ENCODE measurements at places on chromosomes 3 and 15.

DNA sequence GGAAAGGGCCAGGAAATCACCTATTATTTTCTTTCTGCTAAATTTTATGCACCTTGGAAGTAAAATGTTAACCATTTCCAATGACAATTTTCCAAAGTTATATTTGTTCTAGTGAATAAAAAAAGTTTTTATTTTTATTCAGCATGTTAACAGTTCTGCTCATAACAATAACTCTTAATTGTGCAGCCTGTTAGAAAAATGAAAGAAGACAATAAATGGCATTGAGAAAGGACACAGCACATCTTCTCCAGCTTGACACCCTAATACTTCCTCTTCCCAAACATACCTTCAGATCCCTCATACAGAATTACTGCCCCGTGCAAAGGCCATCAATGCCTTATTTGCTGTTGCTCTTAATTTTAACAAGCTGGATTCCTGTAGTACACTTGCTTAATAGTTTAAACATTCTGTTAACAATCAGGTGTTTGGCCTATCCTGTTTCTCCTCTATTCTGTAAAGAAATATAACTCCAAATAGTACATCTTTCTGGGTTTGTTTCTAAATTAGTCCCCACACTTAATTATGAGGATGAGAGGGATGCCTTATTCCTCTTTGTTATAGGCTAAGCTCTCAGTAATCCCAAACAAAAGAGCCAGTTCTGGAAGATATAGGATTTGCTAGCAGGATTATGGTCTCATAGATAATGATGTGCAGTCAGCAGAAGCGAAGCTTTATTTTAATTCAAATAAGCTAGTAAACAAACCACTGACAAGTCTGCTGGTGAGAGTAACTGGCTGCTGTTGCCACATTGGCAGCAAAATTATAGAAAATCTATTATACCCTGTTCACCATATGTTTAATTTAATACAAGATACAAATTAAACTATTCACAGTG, 19.2 kb upstream of the SOX2 start:
- DNase-seq, result no peak

- DNase-seq, result no peak
Measured at GRCh38 chr15:31101262-31102038, at the start of gene TRPM1. TSS of gene TRPM1 (minus strand) at chr15:31101725. CDS start at chr15:31081355, 20,370 bp downstream.

DNA sequence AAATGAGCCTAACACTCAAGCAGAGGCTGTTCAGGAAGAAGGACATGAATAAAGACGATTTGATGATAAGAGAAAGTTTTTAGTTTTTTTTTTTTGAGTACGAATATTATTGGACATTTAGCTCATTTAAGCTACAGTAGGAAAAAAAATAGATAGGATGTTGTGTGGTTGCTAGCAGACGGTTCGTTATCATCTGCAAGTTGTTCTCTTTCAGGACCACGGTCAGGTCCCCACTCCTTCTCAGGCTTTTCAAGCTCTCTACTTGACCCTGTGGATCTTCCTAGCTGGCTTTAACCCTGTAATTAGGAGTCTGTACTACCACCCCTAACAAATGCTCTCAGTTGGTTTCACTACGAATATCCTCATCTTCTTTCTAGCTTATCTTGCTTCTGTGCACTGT, 1.1 kb downstream of the KCNH8 start:
- peak; percentile 18 for DNase-seq

GRCh38 chr3:40020689-40021088, 211.3 kb downstream of the MYRIP start:
- no peak for DNase-seq

- DNase-seq, result no peak
Measured at GRCh38 chr15:85890620-85890980, 95.9 kb upstream of the KLHL25 start.

- no peak for DNase-seq
Measured at GRCh38 chr3:153244961-153245360, 82.9 kb downstream of the RAP2B start.

DNA sequence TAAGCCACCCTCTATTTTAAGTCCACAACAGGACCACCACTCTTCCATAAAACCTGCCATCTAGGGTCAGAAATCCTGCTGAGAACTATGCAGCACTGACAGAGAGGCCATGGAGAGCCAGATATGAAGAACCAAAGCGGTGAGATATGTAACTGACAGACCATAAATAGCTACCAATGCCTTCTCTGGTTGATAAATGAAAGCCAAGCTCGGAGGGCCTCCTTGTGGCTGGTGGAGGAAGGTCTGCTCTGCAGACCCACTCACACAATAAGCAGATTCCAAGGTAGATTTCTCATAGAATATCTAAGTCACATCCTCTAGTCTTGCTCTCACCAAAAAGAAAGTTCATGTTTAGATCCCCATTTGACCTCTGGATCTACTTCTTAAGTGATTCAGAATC, 38.9 kb downstream of the RYK start:
- peak; percentile 15 for DNase-seq

DNA sequence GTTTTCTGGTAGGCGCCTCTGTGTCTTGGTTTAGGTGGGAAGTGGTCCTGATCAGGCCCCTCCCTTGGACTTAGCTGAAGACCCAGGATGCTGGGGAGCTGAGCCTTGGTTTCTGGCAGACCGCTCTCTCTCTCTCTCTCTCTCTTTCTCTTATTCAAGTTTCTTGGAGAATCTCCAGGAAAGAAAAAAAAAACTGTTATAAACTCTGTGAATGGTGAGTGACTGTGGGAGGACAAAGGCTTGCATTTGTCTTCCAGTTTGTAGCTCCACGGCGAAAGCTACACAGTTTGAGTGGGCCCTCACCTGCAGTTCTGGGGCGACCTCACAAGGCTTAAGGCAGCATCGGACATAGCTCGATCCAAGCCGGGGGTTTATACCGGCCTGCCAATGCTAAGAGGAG, 7.5 kb downstream of the DET1 start:
- DNase-seq, result no peak

GRCh38 chr3:156586905-156587759, 32.2 kb upstream of the SSR3 start:
- DNase-seq, result no peak

DNA sequence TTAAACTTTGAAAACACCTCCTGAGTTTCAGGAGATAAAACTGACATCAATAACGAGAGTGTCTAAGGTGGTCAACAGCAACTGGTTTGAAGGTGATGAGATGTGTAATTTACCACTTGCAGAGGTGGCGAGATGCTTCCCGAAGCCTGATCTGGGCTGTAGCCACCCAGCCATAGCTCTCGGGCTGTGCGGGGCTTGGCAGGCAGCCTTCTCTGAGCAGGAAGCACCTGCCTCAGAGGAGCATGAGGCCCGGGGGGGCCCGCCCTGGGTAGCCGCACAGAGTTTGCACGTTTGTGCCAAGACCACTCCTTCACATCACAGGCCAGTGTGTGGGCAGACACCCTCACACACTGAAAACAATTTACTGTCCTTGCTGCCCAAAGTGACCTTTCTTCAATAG, 220.3 kb downstream of the CACNA2D3 start:
- no peak for DNase-seq

GRCh38 chr3:127450331-127450730, 140.2 kb downstream of the TPRA1 start:
- DNase-seq, result no peak

DNA sequence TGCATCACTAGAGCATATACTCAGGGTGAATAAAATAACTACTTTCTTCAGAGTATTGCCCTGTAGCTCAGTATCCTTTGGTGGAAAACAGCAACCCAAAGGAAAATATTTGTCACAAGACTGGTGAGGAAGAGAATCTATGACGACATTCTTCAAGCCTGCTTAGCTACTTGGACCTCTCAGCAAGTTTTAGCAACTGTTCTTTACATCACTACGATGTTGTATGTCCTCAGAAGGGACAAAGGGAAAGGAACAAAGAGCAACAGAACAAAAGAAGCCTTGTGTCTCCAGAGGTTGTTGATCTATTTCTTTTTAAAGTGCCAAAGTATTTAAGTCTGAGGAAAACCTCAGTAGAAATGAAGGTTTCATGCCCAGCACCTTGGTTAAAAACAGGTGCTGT, 746.7 kb downstream of the NAALADL2 start:
- no peak for DNase-seq

- no peak for DNase-seq
Measured at GRCh38 chr3:40828741-40829415, 304.1 kb downstream of the ZNF621 start.

- DNase-seq, result no peak
Measured at GRCh38 chr3:86723433-86723832, 267.5 kb downstream of the VGLL3 start.

DNA sequence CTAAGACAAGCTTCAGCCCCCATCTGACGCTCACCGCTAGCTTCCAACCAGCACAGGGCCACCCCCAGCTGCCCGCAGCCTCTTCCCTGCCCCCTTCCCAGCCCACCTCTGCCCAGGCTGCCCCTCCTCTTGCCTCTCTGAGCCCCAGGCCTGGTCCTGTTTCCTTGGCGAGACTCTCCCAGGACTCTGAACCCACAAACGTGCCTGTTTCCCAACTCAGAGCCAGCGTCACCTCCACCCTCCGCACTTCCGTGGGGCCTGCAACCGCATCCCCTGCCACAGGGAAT, 35.0 kb downstream of the ZXDC start:
- DNase-seq, result no peak

GRCh38 chr15:85642693-85643066, 152.0 kb downstream of the KLHL25 start:
- no peak for DNase-seq

DNA sequence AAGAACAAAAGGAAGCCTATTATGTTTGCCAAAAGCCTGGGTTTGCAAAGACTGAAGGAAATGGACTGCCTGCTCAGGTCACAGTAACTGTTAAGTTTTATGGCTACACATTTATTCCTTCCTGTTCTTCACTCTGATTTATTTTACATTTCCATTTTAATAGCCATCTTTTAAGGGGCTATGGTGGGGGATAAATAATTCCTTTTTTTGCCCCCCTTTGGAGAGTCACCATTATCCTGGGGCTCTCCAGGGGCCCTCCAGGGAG, 53.5 kb upstream of the MYZAP start:
- DNase-seq, result no peak

- DNase-seq, result no peak
Measured at GRCh38 chr3:71101626-71102025, 481.9 kb downstream of the FOXP1 start.

GRCh38 chr3:110343376-110343775, 728.2 kb upstream of the NECTIN3 start:
- no peak for DNase-seq

- DNase-seq, result no peak
Measured at GRCh38 chr15:63165166-63165859, 8.0 kb upstream of the RPS27L start.

- DNase-seq, result no peak
Measured at GRCh38 chr3:72155391-72156064, 370.6 kb upstream of the PROK2 start.

- no peak for DNase-seq
Measured at GRCh38 chr3:119831022-119831421, 49.1 kb downstream of the NR1I2 start.

DNA sequence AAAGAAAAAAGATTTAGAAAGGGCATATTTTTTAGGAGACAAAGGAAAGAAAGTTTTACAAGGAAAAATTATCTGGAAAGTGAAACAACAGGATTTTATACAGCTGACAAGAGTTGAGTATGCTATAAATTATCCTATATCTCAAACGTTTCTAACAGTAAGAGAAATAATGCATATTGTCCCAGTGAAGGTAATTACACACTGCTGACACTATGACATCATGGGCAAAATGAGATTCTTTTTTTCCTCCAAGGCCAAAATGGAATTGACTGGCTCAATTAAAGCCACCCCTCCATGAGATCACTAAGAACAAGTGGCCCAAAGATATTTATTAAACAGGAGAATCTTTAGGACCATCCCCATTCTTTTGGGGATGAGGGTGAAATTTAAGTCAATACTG, 72.0 kb upstream of the CDIN1 start:
- no peak for DNase-seq

- no peak for DNase-seq
Measured at GRCh38 chr3:181791056-181791955, 79.6 kb downstream of the SOX2 start.

- DNase-seq, result no peak
Measured at GRCh38 chr15:77858792-77859490, 218.6 kb downstream of the TBC1D2B start.

DNA sequence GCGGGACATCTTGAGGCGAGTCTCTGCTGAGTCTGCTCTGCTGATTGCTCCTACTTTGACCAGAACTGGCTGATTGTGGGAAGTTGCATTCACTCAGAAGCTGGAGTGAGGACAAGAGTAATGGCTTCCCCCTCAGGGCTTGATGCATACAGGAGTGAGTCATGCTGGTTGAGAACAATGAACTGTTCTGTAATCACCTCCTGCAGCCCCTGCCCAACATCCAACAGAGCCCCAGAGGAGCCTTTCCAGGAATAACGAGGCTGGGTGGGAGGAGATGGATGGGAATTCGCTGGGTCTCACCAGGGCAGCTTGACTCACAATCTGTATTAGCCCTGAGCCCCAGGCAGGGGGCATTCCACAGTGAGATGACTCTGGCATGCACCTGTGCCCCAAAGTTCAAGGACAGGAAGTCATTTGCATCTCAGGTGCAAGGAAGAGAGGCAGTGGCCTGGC, 85.0 kb downstream of the RAB11A start:
- no peak for DNase-seq

DNA sequence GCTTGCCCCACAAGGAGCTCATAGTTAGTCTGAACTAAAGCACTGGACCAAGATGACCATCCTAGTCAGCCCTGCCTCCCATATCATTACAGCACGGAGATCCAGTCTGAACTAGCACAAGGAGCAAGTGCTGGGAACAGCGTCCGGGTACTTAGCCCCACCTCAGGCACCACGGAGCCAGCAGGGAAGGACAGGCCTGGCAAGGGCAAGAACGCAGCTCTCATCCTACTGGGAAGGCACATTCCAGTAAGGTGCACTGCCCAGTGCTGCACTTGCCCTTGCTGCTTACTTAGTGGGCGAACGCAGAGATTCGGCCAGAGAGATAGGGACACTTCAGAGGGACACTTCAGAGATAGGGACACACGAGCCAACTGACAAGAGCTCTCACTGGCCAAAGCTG, 27.6 kb downstream of the SEC61A1 start:
- DNase-seq, result no peak

GRCh38 chr3:143121241-143122088, 1.9 kb downstream of the CHST2 start:
- no peak for DNase-seq

- DNase-seq, result no peak
Measured at GRCh38 chr3:36909181-36909580, 35.7 kb downstream of the TRANK1 start.

- no peak for DNase-seq
Measured at GRCh38 chr3:164897342-164897741, 181.0 kb downstream of the SI start.

DNA sequence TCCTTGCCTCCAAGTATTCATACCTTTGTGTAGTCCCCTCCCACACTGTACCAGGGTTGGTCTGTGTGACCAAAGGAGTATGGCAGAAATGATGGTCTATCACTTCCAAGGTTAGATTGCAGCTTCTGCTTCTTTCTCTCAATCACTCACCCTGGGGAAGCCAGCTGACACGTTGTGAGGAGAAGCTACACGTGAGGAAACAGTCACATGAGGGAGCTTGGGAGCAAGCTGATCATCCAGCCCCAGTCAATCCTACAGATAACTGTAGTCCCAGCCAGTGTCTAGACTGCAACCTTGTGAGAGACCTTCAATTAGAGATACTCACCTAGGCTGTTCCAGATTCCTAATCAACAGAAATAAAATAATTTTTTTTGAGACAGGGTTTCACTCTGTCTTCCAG, 6.2 kb upstream of the ZNF774 start:
- DNase-seq, result no peak

Data from progenitor cell of endocrine pancreas (in vitro differentiated cells).